ENCODE measurements at places on chromosomes 11 and 22.
A peak's percentile ranks its signal among the peaks of the same experiment; 100 is the strongest.

GRCh38 chr11:119629834-119630624 lies 99.0 kb downstream of the NECTIN1 start:
- no peak for DNase-seq

GRCh38 chr11:124656774-124657630 lies 16.5 kb downstream of the SIAE start:
- DNase-seq = no peak

GRCh38 chr11:69498614-69499175 lies 17.2 kb downstream of the LINC01488 start:
- no peak for DNase-seq

GRCh38 chr11:3835751-3836150 lies 5.0 kb downstream of the RHOG start:
- DNase-seq = no peak

DNA sequence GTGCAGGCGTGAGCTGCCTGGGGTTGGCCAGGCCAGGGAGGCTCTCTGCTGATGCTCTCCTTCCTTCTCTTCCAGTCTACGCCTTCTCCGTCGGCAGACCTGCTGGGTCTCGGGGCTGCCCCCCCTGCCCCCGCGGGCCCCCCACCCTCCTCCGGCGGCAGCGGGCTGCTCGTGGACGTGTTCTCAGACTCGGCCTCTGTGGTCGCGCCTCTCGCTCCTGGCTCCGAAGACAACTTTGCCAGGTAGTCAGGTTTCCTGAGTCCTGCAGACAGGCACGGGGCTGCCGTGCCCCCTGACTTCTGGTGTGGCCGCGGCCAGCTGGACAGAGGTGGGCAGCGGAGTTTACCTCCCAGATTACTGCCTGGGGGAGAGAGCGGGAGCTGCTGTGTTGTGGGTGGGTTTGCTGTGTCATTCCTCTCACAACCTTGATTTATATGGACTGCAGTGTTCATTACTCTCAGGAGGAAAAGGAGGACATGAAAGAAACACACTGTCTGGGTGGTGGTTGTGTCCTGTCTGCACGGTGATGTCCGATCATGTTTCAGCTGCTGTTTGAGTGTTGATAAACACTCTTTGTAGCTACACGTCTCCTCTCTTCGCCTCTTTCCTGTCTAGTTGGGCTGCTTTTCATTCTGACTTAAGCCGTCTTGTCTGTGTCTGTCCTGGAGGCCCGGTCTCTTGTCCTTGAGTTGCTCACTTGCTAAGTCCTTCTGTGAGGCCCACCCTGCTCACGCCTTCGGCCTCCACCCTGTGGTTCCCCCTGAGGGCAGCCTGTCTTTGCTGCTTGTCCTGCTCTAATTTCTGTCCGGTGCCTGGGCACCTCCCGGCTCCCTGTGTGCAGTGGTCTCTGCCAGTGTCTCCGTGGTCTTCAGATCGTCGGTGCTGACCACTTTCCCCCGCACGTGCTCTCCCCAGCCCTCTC lies 35.9 kb downstream of the MUC6 start:
- no peak for DNase-seq

DNA sequence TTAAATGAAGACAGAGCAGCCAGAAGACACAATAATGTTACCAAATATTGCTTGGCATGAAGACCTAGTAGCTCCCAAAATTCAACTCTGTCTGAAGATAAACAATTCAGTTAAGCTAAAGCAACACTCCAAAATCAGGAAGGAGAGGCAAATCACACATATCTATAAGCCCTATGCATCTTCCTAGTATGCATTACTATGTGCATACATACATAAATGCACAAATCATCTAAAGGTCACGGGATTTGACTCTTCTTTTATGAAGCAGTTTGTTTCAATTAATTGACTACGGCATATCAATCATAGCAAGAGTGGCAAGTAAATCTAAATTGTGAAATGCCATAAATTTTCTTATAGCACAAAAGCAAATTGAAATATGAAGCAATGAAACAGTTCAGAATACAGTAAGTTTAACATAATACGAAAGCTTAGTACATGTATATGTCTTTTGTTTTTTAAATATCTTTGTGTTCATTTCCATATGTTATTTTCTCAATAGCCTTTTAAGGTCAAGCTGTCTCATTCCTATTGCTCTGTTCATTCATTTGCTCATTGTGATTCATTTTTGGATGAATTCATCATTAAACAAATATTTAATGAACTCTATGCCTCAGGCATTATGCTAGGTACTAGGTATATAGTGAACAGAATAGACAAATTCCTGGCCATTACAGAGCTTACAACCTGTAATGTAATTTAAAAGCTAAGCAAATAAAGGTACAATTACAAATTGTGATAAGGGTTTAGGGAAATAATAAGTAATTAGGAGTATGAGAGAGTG lies 540.5 kb downstream of the DLG2 start:
- DNase-seq = no peak

DNA sequence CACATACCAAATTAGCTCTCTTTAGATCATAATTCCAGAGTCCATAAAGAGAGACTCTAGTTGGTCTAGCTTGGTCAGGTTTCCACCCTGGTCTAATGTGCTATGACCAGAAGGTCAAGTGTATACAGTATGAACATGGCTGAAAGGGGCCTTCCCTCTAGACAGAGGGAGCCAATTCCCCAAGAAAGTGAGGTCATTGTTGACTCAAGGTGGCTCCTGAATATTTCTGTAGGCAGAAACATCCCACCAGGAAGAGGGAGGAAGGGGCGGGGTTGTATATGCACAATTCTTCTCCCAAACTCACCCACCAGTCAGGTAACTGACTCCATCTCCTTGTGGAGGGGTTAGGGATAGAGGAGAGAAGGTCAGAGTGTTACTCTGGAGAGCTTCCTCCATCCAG lies 281.8 kb upstream of the PLET1 start:
- DNase-seq = no peak

- DNase-seq = no peak
Observed at GRCh38 chr11:66037327-66037726, 11.0 kb upstream of the CATSPER1 start.

- peak; percentile 32 for DNase-seq
Observed at GRCh38 chr11:33065445-33066178, 26.2 kb downstream of the TCP11L1 start.

GRCh38 chr22:39514373-39514973 lies 5.9 kb upstream of the ATF4 start:
- DNase-seq = no peak

DNA sequence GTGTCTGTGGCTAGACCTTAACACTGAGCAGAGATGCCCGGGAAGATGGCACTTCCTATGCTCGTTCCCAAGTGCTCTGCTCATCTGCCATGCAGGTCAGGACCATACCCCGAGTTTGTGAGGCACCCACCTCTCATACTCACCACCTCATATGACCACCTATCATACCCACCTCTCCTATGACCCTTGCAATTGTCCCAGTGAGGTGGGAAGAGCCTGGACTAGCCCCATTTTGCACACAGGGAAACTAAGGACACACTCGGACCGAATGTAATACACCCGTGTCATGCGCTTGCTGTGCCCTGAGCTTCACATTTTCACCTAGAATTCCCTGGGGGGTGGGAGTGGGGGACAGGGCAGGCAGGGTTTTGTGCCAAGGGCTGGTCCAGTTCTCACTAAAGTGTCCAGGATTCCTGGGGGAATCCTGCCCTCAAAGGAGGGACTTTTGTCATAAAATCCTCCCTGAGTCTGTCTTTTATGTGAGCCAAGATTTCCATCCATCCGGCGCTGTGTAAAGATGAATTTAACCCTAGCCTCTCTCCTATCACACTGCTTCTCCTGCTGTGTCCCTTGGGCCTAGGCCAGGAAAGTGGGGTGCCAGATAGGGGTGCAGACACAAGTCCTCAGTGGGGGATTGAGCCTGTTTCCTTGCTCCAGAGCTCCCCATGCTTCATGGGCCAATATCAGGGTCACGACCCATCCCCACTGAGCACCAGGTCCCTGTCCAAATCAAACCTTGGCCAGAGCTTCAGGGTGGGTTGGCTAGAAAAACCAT lies 20.0 kb downstream of the TPBGL start:
- no peak for DNase-seq

DNA sequence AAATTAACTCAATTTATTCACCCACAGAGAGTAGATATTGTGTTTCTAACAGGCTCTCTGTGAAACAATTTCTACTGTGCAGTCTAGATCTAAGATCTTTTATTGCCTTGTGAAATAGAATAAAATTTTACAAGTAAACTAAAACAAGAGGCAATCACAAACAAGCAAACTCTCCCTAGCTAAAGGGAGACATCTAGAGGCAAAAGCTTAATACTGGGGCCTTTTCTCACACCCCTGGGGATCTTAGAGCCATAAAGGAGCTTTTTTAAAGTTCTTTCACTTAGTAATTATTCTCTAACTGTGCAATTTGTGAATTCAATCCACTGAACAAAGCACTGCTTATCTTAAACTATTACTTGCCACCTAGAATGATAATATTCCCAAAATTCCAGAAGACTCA lies 19.7 kb downstream of the ALG9 start:
- DNase-seq = no peak

DNA sequence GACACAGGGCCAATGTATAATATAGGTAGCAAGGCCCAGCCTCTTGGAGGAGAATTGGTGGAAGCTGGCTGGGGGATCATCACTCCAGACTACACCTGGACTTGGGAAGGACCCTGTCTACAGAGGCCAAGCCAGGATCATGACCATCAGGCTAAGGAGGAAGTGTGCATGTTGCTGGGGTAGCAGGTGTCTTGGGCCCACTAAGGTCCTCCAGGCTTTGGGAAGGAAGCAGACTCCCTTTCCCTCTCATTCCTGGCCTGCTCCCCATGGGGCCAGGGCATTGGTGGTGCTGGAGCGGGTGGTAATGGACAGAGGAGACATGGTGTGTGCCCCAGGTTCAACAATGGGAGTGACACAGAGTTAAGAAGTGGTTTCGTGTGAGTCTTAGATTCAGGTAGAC lies 16.0 kb upstream of the TUB start:
- DNase-seq = no peak

- no peak for DNase-seq
Observed at GRCh38 chr11:106728379-106728778, 289.9 kb downstream of the GUCY1A2 start.

- peak; percentile 41 for DNase-seq
Observed at GRCh38 chr11:74453373-74453975, 13.9 kb downstream of the KCNE3 start.

GRCh38 chr11:23789200-23789853 lies 707.5 kb upstream of the LUZP2 start:
- no peak for DNase-seq

- DNase-seq = no peak
Observed at GRCh38 chr11:115500547-115501501, 3.4 kb downstream of the CADM1 start.

DNA sequence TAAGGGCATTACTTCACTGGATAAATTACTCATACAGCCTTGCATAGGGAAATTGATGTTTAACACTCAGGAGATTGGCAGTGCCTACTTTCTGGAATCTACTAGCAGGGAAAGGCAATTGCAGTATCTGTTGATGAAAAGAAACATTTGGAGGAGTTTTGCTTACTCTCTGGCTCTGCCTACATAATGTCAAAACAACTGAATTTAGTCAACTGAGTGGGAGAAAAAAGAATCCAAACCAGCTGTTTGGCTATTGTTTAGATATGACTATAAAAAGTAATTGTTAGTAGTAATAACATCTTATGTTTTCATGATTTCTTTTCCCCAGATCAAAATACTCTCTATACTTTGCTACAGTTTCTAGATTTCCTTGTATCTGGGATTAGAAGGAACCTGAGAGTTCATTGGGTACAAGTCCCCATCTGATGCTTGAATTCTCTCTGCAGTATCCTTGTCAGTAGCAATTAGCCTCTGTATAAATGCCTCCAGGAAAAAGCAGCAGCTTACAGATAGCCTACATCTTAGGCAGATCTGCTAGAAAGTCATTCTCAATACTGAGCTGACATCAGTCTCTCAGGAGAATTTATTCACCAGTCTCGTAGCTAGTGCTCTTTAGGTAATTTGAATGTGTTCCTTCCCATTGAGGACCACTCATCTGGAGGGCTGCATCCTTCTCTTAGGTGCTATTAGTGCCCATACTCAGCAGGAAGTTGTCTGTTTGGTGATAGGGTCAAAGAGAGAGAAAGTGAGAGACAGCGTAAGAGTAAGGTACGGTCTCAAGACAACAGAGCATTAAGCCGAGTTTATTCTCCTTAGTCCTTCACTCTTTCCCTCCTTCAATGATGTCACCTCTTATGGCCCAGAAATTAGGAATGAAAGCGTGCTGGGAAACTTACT lies 185.9 kb upstream of the CCDC90B start:
- DNase-seq = no peak

DNA sequence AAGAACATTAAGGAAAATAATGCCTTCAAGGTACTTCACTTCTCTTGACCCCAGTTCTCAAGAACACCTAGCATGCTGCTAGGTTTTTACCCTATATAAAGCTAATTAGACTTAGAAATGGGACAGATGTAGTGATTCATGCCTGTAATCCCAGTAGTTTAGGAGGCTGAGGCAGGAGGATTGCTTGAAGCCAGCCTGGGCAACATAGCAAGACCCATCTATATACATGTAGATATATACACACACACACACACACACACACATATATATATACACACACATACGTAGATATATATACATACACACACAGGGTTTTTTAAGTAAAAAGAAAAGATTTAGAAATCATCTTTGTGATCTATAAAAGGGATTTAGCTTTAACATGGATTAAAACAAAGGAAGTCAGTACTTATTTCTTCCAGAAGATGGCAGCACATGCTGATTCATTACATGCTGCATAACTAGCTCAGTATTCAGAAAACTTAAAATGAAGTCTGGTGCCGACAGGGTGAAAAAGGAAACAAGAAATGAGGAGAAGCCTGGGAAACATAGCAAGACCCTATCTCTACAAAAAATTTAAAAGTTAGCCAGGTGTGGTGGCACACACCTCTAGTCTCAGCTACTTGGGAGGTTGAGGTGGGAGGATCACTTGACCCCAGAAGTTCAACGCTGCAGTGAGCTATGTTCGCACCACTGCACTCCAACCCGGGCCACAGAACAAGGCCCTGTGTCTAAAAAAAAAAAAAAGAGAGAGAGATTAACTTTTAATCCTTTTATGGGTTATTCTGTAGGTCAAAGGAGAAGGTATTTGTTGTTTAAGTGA lies 28.5 kb upstream of the RBX1 start:
- no peak for DNase-seq

GRCh38 chr11:19677381-19678080 lies 35.1 kb upstream of the NAV2 start:
- no peak for DNase-seq

GRCh38 chr11:99432677-99433076 lies 411.9 kb downstream of the CNTN5 start:
- DNase-seq = no peak

GRCh38 chr11:86702220-86702983 lies 30.0 kb upstream of the ME3 start:
- DNase-seq = no peak

Data from stimulated activated CD8-positive, alpha-beta memory T cell treated with anti-CD3 and anti-CD28 coated beads, Interleukin-7, amount 100 ng/mL, for 1 hour (primary cell).